Colonic mucosa (tissue), 4 donors: ENCODE measurements at places on chromosomes 6 and 20. TPM values are rescaled to one million over a fixed set of nuclear protein-coding genes. Genes with fewer than 3 reads are reported as not detected.
A peak's percentile ranks its signal among the peaks of the same experiment; 100 is the strongest.

Gene BPI
- total RNA-seq = not detected

Gene TSPO2
- total RNA-seq = not detected

DNA sequence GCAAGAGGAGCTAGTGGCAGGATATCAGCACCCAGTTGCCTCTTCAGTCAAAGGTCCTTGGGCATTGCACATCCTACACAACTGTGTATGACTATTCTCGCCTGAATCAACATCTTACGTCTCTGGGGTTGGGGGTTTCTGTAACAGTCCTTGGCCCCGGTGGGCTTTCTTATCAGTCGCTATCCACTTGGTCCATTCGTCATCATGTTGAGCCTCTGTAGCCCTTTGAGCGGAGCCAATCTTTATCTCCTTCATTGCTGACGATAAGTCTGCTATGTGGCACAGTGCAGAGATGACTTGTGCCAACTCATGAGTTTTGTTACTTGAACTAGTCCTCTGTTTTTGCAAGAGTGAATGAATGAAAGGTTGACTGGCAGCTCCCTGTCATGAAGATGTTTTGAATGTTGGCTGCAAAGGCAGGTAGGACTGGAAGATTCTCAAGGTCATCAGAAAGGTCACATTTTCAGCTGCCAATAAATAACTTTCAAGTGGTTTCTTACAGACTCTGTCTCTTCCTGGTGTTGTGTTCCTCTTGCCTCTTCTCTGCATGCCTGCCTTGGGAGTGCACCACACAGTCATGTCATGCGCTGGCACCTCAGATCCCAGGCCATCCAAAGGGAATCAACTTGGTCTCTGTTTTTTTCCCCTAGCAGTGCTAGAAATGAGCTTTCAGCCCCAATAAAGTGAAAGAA is 238.9 kb downstream of the SLC24A3 start:
- no peaks in the 10 kb centered on the region for H3K27me3 ChIP-seq
- no peaks in the 10 kb centered on the region for H3K4me1 ChIP-seq
- H3K27ac ChIP-seq = no peak overlapping the region
- no peak for DNase-seq

GRCh38 chr6:38262026-38262425 is 377.7 kb downstream of the BTBD9 start:
- H3K27ac ChIP-seq = no peak overlapping the region
- no peaks in the 10 kb centered on the region for H3K27me3 ChIP-seq
- H3K4me3 ChIP-seq = no peak overlapping the region
- H3K4me1 ChIP-seq = no peaks in the 10 kb centered on the region

Gene MYLIP
- total RNA-seq = 32.2 TPM

Gene SRMS
- 0.32 TPM for total RNA-seq

Gene TSBP1
- total RNA-seq = not detected

GRCh38 chr20:21450572-21450971 is 53.2 kb upstream of the NKX2-4 start:
- H3K4me3 ChIP-seq = no peak overlapping the region
- H3K27ac ChIP-seq = no peak overlapping the region
- no peaks in the 10 kb centered on the region for H3K36me3 ChIP-seq
- no peaks in the 10 kb centered on the region for H3K4me1 ChIP-seq
- H3K27me3 ChIP-seq = no peaks in the 10 kb centered on the region
- DNase-seq = no peak

- no peaks in the 10 kb centered on the region for H3K4me1 ChIP-seq
- DNase-seq = peak; percentile 66
- H3K27ac ChIP-seq = no peak overlapping the region
Observed at GRCh38 chr20:38730989-38731737, 6.9 kb downstream of the SLC32A1 start.

- no peak overlapping the region for H3K4me3 ChIP-seq
- no peak for DNase-seq
- H3K4me1 ChIP-seq = no peaks in the 10 kb centered on the region
- H3K27ac ChIP-seq = no peak overlapping the region
Observed at GRCh38 chr6:129667621-129668020, 42.4 kb downstream of the ARHGAP18 start.

GRCh38 chr6:125099211-125100073 is 54.1 kb upstream of the TPD52L1 start:
- no peaks in the 10 kb centered on the region for H3K27me3 ChIP-seq
- H3K4me1 ChIP-seq = no peaks in the 10 kb centered on the region
- H3K27ac ChIP-seq = no peak overlapping the region
- peak; percentile 34 for DNase-seq
- no peaks in the 10 kb centered on the region for H3K36me3 ChIP-seq
- H3K4me3 ChIP-seq = peak overlapping the region; percentile 35

Gene FBXO5
- total RNA-seq = 16.2 TPM

DNA sequence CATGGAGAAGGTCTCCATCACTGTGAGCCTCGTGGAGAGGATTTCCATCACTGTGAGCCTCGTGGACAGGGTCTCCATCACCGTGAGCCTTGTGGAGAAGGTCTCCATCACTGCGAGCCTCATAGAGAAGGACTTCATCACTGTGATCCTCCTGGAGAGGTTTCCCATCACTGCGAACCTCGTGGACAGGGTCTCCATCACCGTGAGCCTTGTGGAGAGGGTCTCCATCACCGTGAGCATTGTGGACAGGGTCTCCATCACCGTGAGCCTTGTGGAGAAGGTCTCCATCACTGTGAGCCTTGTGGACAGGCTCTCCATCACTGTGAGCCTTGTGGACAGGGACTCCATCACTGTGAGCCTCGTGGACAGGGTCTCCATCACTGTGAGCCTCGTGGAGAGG is 140.4 kb downstream of the ERMARD start:
- no peak for DNase-seq
- H3K4me1 ChIP-seq = no peaks in the 10 kb centered on the region
- no peak overlapping the region for H3K4me3 ChIP-seq
- H3K27me3 ChIP-seq = no peaks in the 10 kb centered on the region

DNA sequence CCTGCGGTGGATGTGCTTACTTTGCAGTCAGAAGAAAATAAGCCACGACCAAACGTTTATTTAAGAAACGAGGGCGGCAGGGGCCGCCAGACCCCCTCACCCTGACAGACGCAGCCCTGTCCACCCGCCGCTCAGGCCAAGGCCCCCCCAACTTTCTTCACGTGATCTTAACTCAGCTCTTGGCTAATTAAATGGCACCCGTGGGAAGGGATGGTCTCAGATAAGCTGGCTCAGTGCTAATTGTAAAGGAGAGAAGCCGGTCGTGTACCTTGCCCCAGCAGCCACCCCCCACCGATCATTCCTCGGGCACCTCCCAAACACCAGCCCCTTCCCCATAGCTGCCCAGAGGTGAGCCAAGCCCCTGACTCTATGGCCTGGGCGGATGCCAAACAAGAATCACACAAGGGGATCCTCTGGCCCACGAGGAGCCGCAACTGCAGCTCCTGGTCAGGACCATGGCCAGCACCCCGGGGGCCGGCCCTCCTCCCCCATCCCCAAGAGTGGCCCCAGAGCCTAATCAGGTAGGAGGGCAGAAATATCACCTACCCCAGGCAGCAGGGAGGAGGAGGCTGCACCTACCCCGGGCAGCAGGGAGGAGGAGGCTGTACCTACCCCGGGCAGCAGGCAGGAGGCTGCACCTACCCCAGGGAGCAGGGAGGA is 11.2 kb downstream of the KCNQ2 start:
- no peaks in the 10 kb centered on the region for H3K36me3 ChIP-seq
- H3K4me1 ChIP-seq = no peaks in the 10 kb centered on the region
- H3K27ac ChIP-seq = no peak overlapping the region
- DNase-seq = no peak

DNA sequence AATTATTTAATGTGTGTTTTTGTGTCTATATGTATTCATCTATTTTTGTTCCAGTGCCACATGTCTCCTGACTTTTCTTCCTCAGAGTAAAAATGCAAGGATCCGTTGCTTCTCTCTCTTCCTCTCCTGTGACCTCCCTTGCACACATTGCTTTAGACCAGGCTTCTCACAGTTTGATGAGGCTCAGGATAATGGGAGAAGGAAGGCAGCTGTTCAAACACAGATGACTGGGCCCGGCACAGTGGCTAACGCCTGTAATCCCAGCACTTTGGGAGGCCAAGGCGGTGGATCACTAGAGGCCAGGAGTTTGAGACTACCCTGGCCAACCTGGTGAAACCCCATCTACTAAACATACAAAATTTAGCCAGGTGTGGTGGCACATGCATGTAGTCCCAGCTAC is 241.9 kb downstream of the SAMD5 start:
- no peaks in the 10 kb centered on the region for H3K27me3 ChIP-seq
- H3K36me3 ChIP-seq = no peaks in the 10 kb centered on the region
- DNase-seq = no peak
- H3K27ac ChIP-seq = no peak overlapping the region

- no peak overlapping the region for H3K4me3 ChIP-seq
- DNase-seq = no peak
- peaks cover 4% of the 10 kb centered on the region for H3K36me3 ChIP-seq
- H3K27me3 ChIP-seq = no peaks in the 10 kb centered on the region
Observed at GRCh38 chr20:23397961-23398360, 23.3 kb downstream of the NAPB start.

DNA sequence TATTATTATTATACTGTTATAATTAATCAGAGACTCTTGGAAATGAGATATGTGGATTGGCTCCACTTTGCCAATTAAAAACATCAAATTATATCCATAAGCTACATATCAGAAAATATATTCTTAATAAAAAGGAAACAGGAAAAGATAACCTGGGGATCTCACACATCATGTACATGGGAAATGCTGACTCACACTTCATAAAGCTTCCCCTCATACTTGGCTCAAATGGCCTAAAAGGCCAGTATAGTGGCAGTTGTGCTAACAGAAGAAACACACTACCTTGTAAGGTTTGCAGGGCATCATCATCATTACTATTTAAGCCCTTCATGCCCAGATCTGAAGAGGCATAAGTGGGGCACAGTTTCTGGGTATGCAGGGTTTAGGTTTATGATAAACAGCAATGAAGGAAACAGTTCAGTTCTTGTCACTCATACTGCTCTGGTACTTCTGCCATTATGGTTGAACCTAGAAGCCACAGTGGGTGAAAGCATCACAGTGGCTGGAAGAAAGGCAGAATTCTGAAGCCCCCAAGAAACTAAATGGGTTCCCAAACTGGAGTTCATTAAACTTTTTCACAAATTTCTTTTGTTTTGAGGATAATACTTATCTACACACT is 60.6 kb downstream of the BTBD9 start:
- H3K36me3 ChIP-seq = no peaks in the 10 kb centered on the region
- H3K4me3 ChIP-seq = no peak overlapping the region
- H3K27ac ChIP-seq = no peak overlapping the region
- H3K27me3 ChIP-seq = no peaks in the 10 kb centered on the region
- H3K4me1 ChIP-seq = no peaks in the 10 kb centered on the region

GRCh38 chr6:35044145-35044745 is 96.9 kb downstream of the TCP11 start:
- peak overlapping the region; percentile 95 for H3K27ac ChIP-seq
- DNase-seq = peak; percentile 63
- no peaks in the 10 kb centered on the region for H3K27me3 ChIP-seq
- peaks cover 43% of the 10 kb centered on the region for H3K4me1 ChIP-seq

DNA sequence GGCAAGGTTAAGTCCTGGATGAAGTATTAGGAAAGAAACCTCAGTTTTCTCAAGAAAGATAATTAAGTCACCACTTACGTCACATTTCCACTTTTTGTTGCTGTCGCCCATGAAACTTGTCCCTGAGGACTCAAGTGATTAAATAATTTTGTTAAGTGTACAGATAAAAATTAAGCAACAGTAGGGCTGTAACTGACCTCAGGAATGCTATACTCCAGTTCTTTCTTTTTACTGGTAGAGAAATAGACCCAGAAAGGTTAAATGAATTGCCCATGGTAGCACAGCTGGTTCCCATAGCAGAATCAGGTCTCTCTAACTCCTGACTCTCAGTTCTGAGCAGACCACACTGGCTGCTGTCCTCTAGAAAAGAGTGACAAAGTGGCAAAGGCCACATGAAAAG is 54.5 kb downstream of the CLIC5 start:
- H3K27me3 ChIP-seq = no peaks in the 10 kb centered on the region
- H3K27ac ChIP-seq = no peak overlapping the region
- no peak for DNase-seq
- no peaks in the 10 kb centered on the region for H3K4me1 ChIP-seq
- no peak overlapping the region for H3K4me3 ChIP-seq

DNA sequence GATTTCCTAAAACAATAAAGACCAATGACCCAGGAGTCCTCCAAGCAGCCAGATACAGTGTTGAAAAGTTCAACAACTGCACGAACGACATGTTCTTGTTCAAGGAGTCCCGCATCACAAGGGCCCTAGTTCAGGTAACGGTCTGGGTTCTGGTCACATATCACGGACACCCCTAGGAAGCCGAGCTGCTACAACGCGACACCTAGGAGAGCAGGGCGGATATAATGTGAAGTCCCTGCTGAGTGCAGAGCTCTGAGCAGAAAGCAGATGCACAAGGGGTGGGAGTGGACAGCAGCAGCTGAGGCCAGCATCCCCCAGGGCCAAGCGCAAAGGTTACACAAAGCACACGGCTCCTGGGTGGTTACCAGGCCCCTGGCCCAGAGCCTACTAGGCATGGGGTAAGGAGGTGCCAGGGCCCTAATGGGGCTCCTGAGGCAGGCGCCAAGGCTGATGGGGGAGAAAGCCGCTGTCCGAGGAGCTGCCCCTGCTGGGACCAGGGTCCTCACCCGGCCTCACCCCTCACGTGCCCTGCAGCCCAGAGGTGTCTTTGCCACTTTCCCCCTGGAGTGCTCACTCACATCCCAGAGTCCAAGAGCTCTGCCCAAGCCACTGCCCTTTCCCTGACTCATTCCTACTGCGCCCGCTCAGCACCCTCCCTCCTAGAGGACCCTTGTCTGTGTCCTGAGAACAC is 8.4 kb downstream of the CST7 start:
- H3K4me1 ChIP-seq = no peaks in the 10 kb centered on the region
- H3K27me3 ChIP-seq = no peaks in the 10 kb centered on the region
- no peak for DNase-seq

DNA sequence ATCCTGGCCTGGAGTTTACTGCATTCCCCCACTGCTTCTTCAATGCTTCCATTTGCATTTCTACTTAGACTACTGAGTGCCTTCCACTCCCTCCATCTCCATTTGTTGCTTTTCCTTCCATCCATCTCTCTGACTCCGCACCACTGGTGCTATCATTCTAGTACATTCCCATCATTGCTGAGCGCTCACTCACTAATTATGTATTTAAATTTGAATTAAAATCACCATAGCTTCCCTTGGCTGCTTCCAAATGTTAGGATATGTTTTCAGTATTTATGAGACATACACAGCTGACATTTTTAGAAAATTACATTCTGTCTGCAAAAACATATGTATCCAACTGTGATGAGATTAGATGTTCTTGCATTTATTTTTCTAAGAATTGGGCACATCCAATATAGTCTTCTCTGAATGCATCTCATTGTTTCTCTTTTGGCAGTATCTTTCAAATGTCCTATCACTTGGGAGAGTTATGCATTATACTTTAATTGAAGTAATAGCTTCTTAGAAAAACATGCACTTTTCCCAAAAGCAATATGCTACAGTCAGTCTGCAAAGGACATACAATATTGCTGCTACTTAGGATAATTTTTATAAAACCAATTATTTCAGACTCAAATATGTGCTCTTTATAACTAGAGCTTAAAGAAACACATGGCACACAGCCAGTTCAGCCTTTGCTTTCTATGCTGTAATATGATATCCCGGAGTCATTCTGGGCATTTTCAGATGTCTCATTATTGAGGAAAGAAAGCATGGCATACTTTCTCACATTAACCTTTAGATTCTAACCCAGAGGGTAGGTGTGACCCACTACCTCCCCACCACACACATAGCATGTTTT is 12.1 kb upstream of the COL21A1 start:
- DNase-seq = no peak
- no peaks in the 10 kb centered on the region for H3K27me3 ChIP-seq
- H3K4me3 ChIP-seq = no peak overlapping the region
- H3K27ac ChIP-seq = no peak overlapping the region
- no peaks in the 10 kb centered on the region for H3K4me1 ChIP-seq
